ENCODE measurements at places on chromosomes 6 and 20.

GRCh38 chr20:64152906-64153305, 11.3 kb upstream of the MYT1 start:
- no peak for DNase-seq

- DNase-seq, result no peak
Measured at GRCh38 chr6:53090576-53090975, 25.4 kb downstream of the FBXO9 start.

DNA sequence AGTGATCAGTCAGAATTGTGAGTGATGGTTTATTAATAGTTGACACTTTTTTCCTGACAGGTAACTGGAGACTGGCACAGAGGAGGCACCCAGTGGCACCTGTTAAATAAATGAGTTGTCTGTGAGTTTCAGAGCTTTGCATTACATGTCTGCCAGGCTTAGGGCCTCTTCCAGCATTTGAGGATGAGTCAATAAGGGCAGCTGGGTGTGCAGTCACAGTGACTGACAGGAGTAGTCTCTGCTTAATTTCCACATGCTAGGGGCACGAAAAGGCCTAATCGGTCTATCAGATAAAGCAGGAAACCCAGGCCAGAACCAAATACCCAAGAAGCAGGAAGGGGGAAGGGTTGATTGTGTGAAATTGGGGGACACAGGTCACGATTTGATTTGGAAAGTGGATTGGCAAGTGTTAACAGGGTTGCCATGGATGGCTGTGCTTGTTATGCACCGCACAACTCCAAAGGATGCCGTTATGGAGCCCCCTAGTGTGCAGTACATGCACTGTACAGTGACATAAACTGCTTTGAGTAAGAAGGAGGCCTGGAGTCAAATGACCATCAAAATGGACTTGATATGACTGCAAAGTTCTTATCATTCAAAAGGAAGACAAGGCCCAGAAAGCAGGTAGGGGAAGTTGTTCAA, 111.9 kb upstream of the GGTLC1 start:
- no peak for DNase-seq

- no peak for DNase-seq
Measured at GRCh38 chr6:44359973-44360372, 17.5 kb downstream of the SPATS1 start.

- DNase-seq, result no peak
Measured at GRCh38 chr6:125942672-125943527, 13.7 kb upstream of the HINT3 start.
